Activated CD4-positive, alpha-beta T cell treated with anti-CD3 and anti-CD28 coated beads for 48 hours (primary cell): ENCODE measurements at places on chromosomes 12 and 14.

GRCh38 chr12:14326699-14327098, 38.8 kb upstream of the ATF7IP start:
- DNase-seq, result no peak

DNA sequence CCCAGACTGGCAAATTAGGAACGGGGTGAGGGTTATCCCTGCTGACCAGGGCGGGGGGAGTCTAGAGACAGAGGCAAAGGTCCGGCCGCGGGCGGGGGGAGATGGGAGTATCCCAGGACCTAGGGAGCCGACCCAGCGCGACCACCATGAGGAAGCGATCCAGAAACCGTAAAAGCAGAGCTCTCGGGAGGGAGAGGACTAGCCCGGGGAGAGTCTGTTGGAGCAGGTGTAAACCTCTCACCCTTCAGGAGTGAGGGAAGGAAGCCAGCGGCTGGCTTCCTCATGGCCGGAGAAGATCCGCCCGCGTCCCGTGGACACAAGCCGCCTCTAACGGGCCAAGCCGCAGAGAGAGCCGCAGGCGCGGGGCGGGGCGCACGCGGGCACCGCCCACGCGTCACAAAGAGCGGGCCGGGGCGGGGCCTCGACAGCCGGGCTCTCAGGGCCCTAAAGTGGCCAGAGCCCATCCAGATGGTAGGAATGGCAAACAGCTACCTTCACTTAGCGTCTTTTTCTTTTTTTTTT, at the start of gene ACRBP:
ACRBP (minus strand) TSS at position 350 of the 522 bp plus-strand sequence; CDS start at position 284, 66 bp downstream.
- peak; percentile 56 for DNase-seq

- DNase-seq, result no peak
Measured at GRCh38 chr14:91674911-91675310, 57.0 kb downstream of the CATSPERB start.

DNA sequence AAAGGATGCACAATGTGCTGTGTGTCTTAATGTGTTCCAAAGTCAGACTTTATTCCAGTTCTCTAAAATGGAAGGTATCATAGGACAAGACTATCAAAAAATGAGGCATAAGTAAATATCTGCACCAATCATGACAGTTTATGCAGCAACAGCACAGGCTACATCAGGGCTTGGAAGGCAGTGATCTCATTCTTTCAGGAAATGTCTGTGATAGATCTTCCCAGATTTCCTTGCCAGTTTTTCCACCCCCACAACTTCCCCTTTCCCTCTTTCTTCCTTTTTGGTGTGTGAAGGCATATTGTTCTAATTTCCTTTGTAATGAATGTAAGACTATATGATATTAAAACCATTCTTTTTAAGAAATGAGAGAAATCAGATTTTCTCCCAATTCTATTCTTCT, 326.7 kb downstream of the ATP23 start:
- DNase-seq, result no peak

DNA sequence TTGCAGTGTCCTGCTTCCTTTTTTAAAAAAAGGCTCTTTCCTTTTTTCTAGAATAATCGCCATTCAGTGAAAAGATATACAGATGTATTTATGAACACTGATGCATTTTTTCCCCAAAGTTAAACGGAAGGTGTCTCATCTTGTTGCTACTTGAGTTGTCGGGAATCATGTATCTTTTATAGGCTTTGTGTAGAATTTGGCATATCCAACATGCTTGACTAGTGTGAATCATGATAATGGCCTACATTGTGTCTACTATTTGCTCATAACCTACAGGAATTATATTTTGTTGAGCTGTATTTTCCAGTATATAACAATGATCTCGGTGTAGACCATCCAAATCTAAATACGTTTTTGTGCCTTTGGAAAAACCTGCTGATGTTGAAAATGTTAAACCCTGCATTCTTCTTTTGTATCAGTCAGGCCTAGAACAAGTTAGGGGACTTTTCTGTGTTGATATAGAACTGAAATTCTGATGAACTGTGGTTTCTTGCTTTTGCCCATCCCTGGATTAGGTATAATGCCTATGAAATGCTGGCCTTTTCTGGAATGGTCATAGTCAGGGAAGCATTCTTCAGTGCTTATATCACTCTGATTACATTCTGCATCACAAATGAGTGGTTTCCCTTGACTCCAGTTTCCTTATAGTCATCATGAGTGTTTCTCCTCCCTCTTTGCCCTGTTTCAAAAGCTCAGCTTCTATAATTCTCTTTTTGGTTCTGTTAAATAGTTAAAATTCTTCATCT, 10.8 kb downstream of the BMAL2 start:
- no peak for DNase-seq

- no peak for DNase-seq
Measured at GRCh38 chr12:68349921-68350606, 17.9 kb upstream of the MDM1 start.

GRCh38 chr14:69539631-69540410, 34.9 kb downstream of the CCDC177 start:
- no peak for DNase-seq

GRCh38 chr12:58419905-58420304, 478.5 kb downstream of the ATP23 start:
- DNase-seq, result no peak

GRCh38 chr12:26116829-26117715, 7.8 kb downstream of the BHLHE41 start:
- no peak for DNase-seq

GRCh38 chr12:501722-502447, 42.1 kb downstream of the B4GALNT3 start:
- DNase-seq, result no peak

DNA sequence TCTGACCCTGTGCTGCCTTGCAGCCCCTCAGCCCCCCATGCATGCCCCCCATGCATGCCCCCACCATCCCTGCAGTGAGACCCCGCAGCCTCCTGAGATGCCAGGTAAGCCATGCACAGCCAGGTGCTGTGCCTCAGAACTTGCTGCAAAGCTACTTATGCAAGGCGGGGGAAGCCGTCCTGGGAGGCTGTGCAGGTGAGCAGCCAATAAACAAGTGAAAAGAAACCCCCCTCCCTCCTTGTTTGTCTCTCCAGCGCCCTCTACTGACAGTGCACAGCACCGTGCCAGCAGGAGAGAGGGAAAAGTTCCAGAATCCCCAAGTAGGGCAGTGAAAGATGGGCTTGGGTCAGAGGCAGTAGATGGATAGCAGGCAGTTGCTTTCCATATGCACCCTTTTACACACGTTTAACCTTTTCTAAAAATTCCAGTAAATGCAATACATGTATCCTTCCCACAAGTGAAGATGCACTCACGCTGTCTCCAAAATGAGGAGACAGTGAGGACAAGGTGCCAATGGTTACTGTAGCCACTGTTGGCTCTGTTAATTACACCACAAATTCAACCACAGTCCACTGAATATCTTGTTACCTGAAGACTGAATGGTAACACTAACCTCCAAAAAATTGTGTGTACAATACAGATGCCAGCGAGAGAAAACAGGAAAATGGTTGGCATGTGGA, 18.0 kb downstream of the TNFAIP2 start:
- DNase-seq, result peak; percentile 64

DNA sequence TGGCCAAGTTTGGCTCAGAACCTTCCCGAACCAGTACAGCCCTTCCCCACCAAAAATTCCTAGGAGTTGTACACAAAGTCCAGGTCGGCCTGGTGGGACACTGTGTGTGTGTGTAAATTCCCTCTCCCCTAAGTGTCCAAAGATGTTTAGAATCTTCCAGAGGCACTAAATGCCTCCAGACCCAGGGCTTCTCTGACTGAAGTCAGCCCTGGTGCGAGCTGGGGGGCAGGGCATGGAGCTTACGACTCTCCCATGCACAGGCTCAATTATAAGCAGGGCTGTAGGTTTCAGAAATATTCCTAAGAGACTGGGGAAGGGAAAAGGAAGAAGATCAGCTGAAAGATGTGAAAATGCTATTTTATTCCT, 106.9 kb upstream of the ATF7IP start:
- DNase-seq, result no peak

GRCh38 chr14:101442451-101442850, 118.8 kb upstream of the DIO3 start:
- DNase-seq, result peak; percentile 70

DNA sequence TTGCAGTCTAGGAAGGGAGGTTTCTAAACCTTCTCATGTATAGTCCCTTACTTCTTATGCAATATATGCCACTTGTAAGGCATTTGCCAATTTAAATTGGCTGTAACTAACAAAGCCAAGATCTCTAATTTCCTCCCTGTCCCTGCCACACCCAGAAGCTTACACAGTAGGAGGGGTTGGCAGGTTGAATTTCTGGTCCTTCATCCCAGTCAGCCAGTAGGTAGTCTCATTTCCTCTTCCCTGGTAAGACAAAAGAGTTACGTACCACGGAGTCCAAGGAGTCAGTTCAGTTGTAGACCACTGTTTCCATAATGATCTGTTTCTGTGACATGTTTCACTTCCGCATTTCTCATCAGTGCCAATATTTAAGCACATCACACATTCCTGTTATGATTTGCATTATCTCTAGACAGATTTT, 47.0 kb upstream of the PLBD1 start:
- no peak for DNase-seq

DNA sequence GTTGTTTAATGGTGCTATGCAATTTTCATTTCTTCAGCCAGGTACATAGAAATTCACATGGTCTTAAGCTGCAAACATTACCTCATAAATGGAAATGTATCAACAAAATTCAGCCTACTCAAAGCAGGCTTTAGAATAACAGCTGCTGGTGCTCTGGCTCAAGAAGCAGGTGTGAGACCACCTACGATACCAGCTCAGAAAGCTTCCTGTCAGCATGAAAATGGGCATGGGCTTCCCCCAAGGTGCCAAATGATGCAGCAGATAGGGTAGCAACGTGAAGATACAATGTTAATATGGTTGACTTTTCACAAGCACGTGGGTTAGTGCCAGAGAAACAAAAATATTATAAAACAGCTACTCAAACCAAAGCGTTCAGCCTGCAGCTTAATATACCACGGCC, 343.4 kb upstream of the PRICKLE1 start:
- DNase-seq, result no peak

DNA sequence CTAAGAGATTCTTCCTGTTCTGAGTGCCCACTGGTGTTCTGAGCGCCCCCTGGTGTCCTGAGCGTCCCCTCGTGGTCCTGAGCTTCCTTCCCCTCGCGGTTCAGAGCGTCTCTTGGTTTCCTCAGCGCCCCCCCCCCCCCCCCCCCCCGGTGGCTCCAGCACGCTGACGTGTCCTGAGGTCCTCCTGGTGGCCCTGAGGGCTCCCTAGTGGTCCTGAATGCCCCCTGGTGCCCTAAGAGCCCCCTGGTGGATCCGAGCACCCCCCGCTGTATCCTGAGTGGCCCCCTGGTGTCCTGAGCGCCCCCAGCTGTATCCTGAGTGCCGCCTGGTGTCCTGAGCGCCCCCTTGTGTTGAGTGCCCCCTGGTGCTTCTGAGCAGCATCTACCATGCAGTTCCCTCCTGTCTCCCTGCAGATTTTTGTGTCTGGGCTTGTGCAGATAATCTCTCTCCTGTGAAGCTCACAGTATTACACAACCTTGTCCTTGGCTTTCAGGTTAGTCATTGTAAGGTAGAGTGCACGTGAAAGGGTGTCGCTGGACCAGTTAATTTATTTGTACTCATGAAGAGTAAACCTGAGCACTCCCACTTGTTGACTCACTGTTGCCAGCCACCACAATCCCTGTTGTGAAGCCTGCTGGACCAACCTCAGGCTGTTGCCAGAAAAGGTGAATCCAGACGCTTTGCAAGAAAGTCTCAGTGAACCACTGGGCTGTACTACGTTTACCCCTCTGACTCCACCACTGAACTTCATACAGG, 1168.4 kb downstream of the TMEM121 start:
- peak; percentile 85 for DNase-seq

DNA sequence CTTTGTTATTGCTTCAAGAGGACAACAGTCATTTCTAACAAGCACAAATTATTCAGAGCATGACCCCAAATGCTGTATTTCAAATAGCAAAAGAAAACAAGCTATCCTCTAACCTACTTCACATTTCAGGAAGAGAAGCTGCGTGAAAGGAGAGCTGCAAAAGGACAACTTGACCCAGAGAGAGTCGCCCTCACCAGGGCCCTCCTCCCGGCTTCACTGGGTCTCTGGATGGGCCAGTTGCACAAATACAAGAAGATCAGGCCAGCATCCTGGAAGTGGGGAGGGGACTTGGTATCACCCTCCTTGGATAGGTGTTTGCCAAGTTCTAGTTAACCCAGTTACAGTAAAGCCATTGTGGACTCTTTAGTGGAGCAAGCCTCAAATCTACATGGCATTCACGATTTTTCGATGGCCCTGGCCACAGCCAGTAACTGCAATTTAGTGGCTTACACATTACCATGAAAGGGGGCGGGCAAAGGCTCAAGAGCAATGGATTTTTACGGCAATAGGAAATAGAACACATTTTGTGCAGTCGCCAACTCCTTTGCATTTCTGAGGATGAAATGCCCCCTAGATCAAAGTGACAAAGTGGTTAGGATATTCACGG, 166.9 kb upstream of the DIO2 start:
- DNase-seq, result no peak

DNA sequence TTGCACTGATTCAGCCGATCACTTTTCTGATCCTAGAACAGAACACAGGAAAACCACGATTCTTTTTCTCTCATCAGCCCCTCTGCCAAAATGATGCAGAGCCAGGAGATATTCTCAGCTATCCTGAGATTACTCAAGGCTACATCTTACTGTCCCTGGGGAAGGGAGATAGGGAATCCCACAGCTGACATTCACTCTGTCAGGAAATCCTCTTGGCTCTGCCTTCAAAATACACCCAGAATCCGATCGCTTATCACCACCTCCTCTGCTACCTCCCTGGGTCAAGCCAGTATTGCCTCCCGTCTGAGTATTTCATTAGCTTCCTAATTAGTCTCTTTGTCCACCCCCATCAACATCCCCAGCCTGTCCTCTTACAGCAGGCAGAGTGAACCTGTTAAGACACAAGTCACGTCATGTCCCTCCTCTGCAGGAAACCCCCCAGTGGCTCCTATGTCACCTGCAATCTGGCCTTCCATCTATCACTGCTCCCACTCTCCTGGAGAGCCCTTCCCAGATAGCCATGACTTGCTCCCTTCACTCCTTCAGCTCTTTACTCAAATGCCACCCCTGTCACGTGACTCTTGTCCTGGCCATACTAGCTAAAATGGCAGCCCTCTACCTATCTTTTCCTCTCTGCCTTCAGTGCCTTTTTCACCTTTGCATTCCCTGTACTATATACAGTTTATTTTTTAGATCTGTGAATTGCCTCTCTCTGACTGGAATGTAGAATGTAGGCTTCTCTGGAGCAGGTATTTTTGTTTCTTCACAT, 70.3 kb downstream of the GALNT4 start:
- no peak for DNase-seq

DNA sequence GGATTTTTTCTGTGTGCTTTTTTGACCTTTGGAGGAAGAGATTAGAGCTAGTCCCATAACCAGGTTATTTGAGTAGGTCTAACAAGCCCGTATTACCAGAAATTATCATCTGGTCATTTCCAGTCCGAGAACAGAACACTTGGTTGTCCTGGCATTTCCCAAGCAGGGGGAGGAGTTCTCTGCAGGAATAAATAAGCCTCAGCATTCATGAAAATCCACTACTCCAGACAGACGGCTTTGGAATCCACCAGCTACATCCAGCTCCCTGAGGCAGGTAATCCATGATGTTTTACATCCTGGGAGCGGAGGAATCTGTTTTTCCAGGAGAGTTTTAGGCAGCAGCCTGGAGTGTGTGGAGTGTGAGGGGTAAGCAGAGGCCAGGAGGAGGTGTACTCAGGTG, at the start of gene SERPINA3:
SERPINA3 (plus strand) TSS at position 218 of the 400 bp plus-strand sequence. CDS start 2,051 bp downstream, outside the sequence.
- DNase-seq, result no peak
